ENCODE measurements at places on chromosomes 2 and 18.

DNA sequence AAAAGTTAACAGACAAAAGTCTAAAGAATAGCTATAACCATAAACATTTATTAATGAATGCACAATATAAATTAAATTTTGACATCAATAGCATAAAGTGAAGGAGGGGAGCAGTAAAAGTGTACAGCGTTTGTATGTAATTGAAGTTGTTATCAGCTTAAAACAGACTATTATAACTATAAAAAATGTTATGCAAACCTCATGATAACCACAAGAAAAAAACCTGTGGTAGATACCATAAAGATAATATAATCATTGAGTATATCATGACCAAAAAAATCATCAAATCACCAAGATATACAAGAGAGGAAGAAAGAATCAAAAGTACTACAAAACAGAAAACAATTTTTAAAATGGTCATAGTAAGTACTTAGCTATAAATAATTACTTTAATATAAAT is 122.1 kb upstream of the ID2 start:
- DNase-seq: no peak

DNA sequence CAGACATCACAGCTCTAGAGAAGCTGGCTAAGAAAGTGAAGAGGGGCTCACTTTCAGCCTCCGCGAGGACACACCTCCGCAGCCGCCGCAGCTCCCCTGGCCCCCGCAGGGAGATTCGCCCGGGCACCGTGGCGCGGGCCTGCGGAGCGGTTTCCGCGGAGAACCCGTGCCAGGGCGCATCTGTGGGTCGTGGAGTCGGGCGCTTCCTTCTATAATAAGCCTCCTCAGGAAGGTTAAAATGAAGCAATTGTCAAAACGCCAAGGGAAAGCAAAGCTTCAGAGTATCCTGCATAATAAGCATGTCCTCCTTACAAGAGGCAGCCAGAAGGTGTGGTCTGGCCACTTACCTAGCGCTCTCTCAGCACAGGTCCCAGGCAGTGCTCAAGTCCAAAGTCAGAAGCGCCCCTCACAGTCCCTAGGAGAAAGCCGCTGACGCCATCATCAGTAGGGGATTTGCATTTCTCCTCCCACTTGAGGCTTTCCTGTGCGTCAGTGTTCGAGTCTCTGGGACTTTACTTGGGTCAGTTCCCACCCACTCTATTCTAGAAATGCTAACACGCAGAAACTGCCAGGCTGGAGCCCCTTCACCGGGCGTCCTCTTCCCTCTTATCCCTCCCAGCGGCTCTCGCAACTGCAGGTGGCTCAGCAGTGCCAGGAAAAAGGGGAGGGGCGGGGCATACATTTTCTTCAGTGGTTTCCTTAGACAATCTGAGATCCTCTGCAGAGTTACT is at the start of gene STAT4:
STAT4 (minus strand) TSS at position 395 of the 731 bp plus-strand sequence. CDS start 2,791 bp downstream, outside the sequence.
- DNase-seq: peak; percentile 63

DNA sequence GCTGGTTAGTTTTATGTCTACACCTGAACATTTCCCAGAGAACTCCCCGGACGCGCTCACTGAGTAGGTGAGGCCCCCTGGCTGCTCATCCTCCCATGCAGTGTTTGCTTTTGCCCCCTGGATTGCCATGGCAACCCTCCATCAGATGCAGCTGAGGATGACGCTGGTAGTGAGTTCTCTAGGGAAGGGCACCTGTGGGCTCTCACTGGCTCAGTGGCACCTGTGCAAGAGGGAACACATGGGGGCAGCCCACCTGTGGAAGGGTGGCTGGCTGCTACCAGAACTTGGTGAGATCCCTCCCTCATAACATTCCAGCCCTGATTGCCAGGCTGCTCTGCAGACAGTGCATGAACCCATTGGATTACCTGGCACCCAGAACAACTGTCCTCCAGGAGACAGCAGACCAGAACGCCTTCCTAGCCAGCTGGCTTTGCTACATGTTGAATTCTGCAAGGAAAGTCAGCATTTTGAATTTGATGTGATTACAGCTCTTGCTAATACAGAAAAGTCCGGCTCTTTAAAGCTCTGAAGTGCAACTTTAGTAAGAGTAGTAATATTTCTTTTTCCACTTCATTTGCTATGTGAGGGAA is 21.7 kb downstream of the COA5 start:
- DNase-seq: no peak

DNA sequence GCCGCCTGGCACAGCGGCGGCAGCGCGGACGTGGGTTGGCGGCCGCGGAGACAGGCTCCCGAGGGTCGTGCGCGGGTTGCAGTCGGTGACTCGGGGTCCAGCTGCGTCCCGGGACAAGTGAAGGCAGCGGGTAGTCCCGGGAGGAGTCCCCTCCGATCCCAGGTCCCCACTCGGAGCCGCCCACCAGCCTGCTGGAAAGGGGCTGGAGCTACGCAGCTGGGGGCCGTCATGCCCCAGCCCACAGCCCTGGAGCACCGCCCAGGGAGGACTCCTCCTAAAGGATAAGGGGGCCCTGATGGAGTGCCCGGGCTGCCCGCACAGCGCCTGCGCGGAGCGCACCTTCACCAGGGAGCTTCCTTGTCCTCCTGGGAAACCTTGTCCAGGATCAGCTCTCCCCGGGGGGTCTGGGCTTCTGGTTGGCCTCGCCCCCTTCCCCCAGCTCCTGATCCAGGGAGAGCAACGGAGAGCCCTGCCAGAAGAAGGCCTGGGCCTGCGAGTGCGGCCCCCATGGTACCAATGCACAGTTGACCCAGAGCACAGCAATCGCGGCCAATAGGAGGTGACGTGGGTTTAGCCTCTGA is 25.9 kb upstream of the ALPP start:
- no peak for DNase-seq

Data from testis (tissue), 5 donors.